ENCODE measurements at places on chromosomes 6 and 20.

GRCh38 chr20:62793757-62794006 is 2.6 kb upstream of the MRGBP start:
- no peak for DNase-seq

DNA sequence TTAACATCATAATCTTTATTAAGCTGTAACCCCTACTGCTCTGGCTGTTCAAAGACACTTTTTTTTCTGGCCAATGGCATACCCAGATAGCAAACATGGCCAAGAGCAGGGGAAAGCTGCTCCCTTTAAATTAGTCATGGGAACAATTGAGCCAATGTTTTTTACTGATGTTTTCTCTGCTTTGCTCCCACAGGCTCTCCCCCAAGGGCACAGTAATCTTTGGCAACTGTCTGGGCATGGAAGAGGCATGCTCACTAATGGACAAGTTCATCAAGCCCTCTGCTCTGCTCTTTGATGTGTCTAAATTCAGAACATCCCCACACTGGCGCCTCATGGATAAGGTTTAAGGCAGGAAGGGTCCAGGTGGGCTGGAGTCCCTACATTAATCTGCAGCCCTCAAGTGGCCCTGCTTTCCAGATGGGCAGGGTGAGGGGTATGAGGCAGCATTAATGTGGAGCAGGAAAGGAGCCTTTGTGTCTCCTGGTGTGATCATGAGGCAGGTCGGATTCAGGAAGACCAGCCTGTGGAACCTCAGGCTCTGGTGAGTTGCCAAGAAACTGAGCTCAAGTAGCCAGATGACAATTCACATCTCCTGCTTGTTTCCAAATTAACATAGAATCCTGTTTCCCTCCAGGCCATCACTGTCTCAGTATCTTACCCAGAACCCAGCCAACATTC is 227.0 kb upstream of the CST7 start:
- DNase-seq, result no peak

- DNase-seq, result no peak
These were observed 35.7 kb downstream of the IGF2R start for GRCh38 chr6:160004419-160005175.

- DNase-seq, result no peak
These were observed 14.9 kb downstream of the TRERF1 start for GRCh38 chr6:42436825-42437224.

DNA sequence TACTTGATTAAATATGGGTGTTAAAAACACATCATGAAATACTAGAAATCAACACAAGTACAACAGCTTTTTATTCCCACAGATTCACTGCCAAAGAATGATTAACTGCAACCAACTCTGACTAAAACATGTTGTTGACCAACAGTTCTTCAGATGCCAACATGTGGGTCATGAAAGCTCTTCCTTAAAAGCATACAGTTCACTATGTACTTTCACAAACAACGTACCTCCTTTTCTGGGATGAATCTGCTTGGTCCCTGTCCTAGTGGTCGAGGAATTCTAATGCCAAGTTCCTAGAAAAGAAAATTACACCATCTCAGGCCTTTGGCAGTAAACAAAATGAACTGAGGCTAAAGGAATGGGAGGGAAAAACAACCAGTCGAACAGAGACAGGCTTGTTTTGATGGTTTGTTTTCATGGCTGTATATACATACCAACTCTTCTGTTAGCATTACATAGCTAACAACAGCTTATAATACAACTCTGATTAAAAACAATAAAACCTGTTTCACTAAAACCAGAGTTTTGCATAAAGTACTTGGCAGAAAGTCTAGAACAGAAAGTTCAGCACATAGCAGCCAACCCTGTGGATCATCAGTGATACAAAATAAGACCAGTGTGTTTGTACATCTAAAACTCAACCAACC is 92.5 kb downstream of the SESN1 start:
- DNase-seq, result no peak

- DNase-seq, result no peak
These were observed at the start of gene AGER for GRCh38 chr6:32184084-32184640. Gene AGER (minus strand): TSS chr6:32184253. CDS start chr6:32184222, 31 bp downstream.

DNA sequence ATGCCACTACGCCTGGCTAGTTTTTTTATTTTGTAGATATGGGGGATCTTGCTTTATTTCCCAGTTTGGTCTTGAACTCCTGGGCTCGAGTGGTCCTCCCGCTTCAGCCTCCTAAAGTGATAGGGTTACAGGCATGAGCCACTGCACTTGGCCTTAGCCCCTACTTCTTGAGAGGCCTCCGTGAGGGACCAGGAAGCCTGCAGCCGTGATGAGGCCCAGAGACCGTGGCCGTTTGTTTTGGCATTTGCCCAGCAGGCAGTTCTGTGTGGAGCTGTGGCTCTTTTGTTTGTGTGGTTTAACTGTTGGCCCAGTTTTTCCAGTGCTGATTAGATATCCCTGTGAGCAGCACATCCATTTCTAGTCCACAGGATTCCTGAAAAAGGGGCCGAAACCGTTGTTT is 39.8 kb downstream of the SRSF3 start:
- peak; percentile 76 for DNase-seq

DNA sequence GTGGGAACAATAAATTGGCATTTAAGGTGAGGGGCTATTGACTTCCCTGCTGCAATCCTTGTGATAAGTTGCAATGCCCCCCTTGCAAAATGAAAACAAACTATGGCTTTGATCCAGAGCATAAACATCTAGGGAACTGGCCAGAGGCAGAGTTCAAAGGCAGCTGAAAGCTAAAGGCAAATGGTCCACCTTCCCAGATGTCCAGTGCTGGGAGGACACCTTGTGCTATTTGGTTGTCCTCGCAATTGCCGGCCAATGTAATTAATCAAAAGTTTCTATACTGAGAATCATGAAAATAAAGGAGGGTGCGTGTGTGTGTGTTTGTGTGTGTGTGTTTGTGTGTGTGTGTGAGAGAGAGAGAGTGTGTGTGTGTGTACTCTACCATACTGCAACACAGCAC is 337.4 kb downstream of the CBLN4 start:
- no peak for DNase-seq

- DNase-seq, result peak; percentile 83
These were observed 6.0 kb upstream of the TGM2 start for GRCh38 chr20:38170826-38171674.

- peak; percentile 87 for DNase-seq
These were observed 1.0 kb upstream of the SPATA2 start for GRCh38 chr20:49916146-49917002.

DNA sequence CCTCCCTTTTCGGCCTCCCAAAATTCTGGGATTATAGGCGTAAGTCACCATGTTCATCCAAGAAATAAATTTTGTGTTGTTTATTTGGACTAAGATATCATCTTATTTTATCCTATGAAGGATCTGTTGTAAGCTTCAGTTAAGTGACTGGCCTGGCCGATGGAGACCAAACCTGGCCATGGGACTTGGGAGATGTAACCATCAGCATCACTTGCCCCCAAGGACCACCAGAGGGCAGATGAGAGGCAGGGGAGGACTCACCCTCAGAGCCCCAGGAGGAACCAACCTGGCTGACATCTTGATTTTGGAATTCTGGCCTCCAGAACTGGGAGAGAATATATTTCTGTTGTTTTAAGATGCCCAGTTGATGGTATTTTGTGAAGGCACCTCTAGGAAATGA is 266.7 kb downstream of the CDH26 start:
- peak; percentile 68 for DNase-seq

GRCh38 chr6:28408076-28408802 is 8.7 kb upstream of the ZSCAN12 start:
- DNase-seq, result no peak

GRCh38 chr6:129994410-129994809 is 24.0 kb upstream of the L3MBTL3 start:
- DNase-seq, result no peak

- no peak for DNase-seq
These were observed 78.5 kb downstream of the PDE10A start for GRCh38 chr6:165584541-165584940.

DNA sequence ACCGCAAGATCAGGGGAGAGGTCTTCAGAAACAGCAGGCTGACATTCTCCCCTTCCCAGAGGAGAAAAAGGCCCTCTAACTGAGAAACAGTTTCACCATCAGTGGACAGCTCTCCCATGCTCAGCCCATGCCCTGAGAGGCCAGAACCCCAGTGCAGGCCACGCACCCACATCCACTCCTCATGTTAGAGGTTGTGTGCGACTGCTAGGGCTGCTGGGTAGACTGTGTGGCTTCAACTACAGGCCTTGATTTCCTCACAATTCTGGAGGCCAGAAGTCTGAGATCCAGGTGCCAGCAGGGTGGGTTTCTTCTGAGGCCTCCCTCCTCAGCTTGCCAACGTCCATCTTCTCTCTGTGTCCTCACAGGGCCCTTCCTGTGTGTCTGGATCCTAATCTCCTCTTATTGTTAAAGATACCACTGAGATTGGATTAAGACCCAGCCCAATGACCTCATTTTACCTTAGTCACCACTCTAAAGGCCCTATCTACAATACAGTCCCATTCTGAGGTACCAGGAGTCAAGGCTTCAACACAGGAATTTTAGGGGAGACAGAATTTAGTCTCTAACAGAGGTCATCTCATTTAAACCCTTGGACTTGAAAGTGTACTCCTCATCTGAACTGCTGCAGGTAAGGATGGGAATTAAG is 67.7 kb upstream of the CD93 start:
- DNase-seq, result no peak

- peak; percentile 44 for DNase-seq
These were observed 46.7 kb upstream of the BLCAP start for GRCh38 chr20:37574199-37574890.

- no peak for DNase-seq
These were observed 117.1 kb upstream of the CCDC28A start for GRCh38 chr6:138656364-138657064.

GRCh38 chr20:12535316-12535715 is 473.5 kb upstream of the SPTLC3 start:
- no peak for DNase-seq

DNA sequence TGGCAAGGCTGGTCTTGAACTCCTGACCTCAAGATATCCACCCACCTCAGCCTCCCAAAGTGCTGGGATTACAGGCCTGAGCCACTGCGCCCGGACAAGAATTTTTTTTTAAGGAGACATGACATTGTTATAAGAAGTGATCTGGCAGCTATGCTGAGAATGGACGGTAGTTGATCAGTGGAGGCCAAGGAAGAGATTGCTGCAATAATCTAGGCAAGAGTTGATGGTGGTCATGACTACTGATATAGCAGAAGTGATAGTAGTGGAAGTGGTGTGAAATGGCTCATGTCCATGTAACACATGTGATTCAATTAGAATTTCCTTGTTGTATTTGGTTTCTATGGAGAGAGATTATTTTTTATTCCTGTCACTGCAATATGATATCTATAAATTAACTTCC is 125.3 kb upstream of the CCN2 start:
- DNase-seq, result no peak

GRCh38 chr6:34455831-34456230 is 10.0 kb upstream of the PACSIN1 start:
- DNase-seq, result no peak

GRCh38 chr6:63649847-63650265 is 14.3 kb downstream of the PHF3 start:
- no peak for DNase-seq

- no peak for DNase-seq
These were observed 153.1 kb downstream of the DST start for GRCh38 chr6:56489559-56489958.

- peak; percentile 69 for DNase-seq
These were observed 511 bp downstream of the VARS1 start for GRCh38 chr6:31794866-31795615.

- no peak for DNase-seq
These were observed 37.0 kb upstream of the MCUR1 start for GRCh38 chr6:13851330-13851729.

GRCh38 chr6:166542580-166542912 is 43.9 kb downstream of the RAMACL start:
- peak; percentile 47 for DNase-seq

GRCh38 chr20:20491110-20491783 is 123.3 kb downstream of the INSM1 start:
- peak; percentile 72 for DNase-seq

- no peak for DNase-seq
These were observed 85.6 kb downstream of the ANKRD6 start for GRCh38 chr6:89518352-89519055.

Data from M059J (cell line).